Breast epithelium (tissue), 4 donors: ENCODE measurements at places on chromosomes 7 and 10. TPM values are rescaled to one million over a fixed set of nuclear protein-coding genes. Genes with fewer than 3 reads are reported as not detected.
A peak's percentile ranks its signal among the peaks of the same experiment; 100 is the strongest.

ICA1 gene
- 45.7 TPM for total RNA-seq

GRCh38 chr10:23610626-23611307 lies 171.9 kb downstream of the OTUD1 start:
- no peaks in the 10 kb centered on the region for H3K36me3 ChIP-seq
- no peak for DNase-seq
- H3K27ac ChIP-seq, result no peak overlapping the region
- no peaks in the 10 kb centered on the region for H3K27me3 ChIP-seq
- no peaks in the 10 kb centered on the region for H3K4me1 ChIP-seq

DNA sequence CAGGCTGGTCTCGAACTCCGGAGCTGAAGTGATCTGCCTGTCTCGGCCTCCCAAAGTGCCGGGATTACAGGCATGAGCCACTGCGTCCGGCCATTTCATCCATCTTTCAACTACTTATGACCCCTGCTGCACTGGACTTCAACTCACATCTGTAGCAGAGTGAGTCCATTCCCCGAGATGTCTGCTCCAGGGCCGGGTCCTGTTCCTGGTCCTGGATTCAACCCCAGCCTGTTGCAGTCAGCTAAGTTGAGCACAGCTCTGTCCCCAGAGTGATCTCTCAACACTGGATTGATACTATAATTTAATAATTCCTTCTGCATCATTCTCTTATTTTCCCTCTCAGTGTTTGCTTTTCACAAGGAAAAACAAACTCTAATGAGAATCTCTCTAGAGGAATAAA lies 25.8 kb downstream of the PRTFDC1 start:
- DNase-seq, result no peak
- no peak overlapping the region for H3K4me3 ChIP-seq
- H3K36me3 ChIP-seq, result no peaks in the 10 kb centered on the region
- H3K27ac ChIP-seq, result no peak overlapping the region

DNA sequence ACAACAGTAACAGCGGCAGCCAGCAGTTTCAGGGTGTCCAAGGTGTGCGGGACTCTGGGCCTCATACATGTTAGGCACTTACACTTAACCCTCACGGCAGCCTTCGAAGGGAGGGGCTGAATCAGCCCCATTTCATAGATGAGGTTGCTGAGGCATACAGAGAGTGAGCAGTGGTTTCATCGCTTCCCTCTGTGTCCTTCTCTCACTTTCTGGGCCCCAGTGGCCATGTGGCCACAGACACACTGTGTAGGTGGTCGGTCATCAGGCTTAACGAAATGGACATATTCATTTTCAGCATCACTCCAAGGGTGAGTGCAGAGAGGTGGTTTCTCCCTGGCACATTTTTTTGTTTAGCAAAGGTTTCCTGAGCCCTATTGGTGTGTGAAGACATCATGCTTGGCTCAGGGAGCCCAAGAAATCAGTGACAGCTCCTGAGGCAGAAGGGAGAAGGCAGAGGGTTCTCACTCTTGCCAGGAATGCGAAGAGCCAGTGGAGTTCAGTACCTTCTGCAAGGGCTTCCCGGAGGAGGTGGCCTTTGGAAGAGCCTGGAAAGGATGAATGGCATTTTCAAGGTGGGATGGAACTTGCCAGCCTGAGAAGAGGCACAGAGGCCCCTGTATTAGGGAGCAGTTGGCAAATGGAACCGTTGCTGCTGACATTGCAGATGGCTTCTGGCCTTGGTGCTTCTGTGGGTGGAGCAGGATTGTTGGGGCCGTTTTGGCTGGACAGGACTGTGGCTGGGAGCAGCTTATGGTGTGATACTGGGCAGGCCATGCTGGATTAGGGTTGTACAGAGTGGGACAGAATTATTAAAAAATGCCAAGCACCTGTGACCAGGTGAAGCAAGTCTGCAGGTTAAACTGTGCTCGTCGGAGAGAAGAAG lies 61.7 kb upstream of the PPIF start:
- H3K4me1 ChIP-seq, result peaks cover 9% of the 10 kb centered on the region
- H3K27me3 ChIP-seq, result no peaks in the 10 kb centered on the region
- no peak overlapping the region for H3K4me3 ChIP-seq
- no peaks in the 10 kb centered on the region for H3K36me3 ChIP-seq

- no peaks in the 10 kb centered on the region for H3K36me3 ChIP-seq
- H3K4me1 ChIP-seq, result no peaks in the 10 kb centered on the region
- peak overlapping the region; percentile 53 for H3K4me3 ChIP-seq
Observed at GRCh38 chr7:22082553-22082885, 136.8 kb upstream of the CDCA7L start.

DNA sequence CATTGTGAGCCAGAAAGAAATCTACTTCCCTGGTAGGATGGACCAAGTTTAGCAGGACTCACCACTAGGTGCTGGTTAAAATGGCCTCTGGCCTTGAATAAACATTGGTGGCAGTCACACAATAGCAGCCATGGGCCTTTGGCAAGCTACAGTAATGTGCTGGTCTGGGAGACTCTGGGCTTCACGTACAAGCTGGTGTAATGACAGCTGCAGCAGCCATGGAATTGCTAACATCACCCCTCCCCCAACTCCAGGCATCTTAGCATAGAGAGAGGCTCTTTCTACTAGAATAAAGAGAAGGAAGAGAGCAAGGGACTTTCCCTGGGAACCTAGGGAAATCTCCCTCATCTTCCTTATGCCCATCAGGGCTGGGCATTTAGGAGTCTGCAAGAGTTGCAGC lies 205.1 kb upstream of the SEMA3A start:
- H3K4me1 ChIP-seq, result no peaks in the 10 kb centered on the region
- no peaks in the 10 kb centered on the region for H3K27me3 ChIP-seq
- H3K36me3 ChIP-seq, result no peaks in the 10 kb centered on the region
- DNase-seq, result no peak
- no peak overlapping the region for H3K4me3 ChIP-seq
- no peak overlapping the region for H3K27ac ChIP-seq
